Pulmonary artery endothelial cell (primary cell): ENCODE measurements at places on chromosomes 12 and 14.

- DNase-seq = no peak
Observed at GRCh38 chr12:108371801-108372344, 32.8 kb upstream of the CMKLR1 start.

- no peak for DNase-seq
Observed at GRCh38 chr14:55019968-55020554, 6.8 kb downstream of the WDHD1 start.

GRCh38 chr14:87080146-87080545 is 912.8 kb downstream of the GALC start:
- no peak for DNase-seq

DNA sequence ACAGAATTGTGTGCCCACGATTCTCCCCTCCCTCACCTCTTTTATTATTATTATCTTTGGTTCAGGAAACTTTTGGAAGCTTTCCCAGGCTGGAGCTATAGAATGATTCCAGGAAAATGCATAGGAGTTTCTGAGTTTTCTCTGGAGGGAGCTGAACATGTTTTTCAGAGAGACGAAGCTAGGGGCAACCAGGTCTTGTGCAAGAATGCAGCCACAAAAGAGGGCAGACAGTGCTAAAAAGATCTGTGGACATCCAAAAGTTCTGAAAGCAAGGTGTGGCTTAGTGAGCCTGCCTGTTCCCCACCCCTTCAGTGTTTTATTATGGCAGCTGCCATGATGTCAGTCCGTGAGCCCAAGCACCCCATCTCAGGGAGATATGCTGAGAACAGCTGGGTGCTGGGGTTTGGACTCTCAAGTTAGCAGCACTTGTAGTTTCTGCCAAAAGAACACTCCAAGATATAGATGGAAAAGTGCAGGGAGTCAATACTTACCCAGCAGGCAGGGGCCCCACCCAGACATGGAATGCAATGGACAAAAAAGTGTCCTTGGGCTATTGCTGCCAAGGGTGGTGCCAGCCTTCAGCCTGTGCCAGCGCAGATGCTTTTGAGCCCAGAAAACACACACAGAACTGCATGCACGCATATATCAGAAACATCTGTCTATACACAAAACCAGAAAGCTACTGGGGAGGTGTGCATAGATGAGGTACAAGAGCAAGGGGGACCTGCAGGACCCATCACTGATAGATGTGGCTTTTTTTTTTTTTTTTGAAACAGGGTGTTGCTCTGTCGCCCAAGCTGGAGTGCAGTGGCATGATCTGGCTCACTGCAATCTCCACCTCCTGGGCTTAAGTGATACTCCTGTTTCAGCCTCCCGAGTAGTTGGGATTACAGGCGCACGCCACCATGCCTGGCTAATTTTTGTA is 17.0 kb upstream of the IRF2BPL start:
- DNase-seq = no peak

DNA sequence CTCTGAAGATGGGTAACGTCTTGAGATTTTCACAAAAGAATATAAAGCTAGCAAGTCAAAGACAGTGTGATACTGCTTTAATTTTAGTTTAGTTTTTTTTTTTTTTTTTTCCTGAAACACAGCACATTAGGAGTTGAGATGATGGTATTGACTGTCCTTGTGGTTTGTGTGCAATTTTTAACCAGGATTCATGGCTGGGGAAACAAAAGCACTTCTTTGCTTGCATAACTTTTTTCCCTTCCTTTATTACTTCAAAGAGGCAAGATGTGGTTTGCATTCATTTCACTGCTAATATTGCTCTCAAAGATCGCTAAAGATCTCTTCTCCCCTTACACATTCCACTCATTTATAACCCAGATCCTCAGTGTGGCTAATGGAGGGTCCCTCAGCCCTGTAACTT is 157.1 kb upstream of the PZP start:
- DNase-seq = no peak
